Suppressor macrophage treated with lipopolysaccharide for 4 hours (primary cell): ENCODE measurements at places on chromosomes 6 and 20.

- DNase-seq, result no peak
Observed at GRCh38 chr20:53221731-53222130, 249.6 kb downstream of the TSHZ2 start.

DNA sequence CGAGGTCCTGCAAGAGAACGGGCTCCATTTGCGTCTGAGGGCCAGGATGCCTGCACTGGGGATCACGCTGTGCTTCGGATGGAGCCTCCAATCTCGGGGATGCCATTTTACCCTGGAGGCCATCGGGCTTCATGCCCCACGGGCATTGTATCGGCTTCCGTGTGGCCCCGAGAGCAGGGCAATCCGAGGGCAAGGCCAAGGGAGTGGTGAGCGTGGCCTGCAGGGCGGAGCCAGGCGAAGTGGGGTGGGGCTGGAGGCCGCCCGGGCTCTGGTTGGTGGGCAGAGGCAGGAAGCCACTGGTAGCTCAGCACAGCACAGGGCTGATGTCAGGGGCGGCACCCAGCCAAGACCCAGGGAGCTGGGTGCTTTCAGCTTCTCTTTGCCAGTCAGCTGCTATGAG, 57.5 kb upstream of the BHLHE23 start:
- DNase-seq, result no peak

GRCh38 chr6:32097364-32097763, 11.8 kb downstream of the TNXB start:
- DNase-seq, result no peak

GRCh38 chr20:52524861-52525260, 333.3 kb upstream of the ZFP64 start:
- no peak for DNase-seq

DNA sequence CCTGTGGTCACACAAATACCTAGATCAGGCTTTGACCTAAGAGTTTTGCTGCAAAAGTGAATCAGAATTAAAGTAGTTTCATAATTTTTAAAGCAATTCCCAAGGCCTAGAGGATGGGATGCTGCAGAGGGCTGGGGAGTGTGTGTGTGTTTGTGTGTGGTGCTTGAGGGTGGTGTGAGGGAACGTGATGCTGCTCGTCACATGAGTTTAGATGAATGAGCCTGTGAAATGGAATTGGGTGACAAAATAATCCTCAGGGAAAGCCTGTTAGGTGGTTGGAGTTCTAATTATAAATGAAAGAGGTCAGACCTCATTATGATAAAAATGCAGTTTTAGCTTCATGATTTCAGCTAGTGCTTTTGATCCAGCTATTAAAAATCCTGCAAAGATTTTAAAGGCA, 87.5 kb upstream of the TMEM170B start:
- DNase-seq, result no peak

GRCh38 chr6:28864326-28864923, 59.4 kb downstream of the TRIM27 start:
- no peak for DNase-seq

DNA sequence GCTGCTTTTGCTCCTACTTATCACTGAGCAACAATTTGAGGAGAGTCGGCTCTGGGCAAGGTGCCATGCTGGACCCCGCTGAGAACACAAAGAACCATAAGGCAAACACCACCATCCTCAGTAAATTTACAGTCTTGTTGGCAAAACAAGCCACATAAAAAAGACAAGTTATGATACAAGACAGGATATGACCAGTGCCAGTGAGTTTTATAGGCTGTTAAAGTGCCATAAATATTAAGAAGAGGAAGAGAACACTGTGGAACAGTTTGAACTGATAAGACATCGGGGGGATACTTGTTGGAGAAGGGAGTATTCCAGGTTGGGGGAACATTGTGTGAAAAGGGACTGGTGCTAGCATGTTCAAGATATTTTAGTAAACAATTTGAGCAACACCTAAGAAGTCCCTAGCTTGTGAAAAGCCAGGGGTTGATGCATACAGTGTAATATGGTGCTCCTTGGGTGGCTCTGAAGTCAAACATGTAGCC, 25.3 kb upstream of the RIPOR2 start:
- no peak for DNase-seq
